Progenitor cell of endocrine pancreas (in vitro differentiated cells): ENCODE measurements at places on chromosomes 7 and 10.

DNA sequence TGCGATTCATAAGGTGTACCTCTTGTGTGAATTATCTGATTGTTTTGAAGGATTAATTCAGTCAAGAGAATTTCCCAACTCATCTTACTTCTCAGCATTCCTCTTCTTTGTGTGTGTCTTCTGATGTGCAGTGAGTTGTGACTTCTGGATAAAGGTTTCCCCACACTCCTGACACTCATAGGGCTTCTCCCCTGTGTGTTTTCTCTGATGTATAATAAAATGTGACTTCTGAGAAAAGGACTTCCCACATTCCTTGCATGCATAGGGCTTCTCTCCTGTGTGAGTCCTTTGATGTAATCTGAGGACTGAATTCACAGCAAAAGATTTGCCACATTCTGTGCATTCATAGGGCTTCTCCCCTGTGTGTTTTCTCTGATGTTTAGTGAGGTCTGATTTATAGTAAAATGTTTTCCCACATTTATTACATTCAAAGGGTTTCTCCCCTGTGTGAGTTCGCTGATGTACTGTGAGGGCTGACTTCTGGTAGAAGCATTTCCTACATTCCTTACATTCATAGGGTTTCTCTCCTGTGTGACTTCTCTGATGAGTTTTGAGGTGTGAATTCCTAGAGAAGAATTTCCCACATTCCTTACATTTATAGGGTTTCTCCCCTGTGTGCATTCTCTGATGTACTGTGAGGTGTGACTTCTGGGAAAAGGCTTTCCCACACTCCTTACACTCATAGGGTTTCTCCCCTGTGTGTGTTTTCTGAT is 24.2 kb downstream of the ZNF25 start:
- no peak for DNase-seq

- no peak for DNase-seq
Observed at GRCh38 chr7:35487841-35488240, 207.1 kb downstream of the HERPUD2 start.

GRCh38 chr10:7635408-7636125 is 31.2 kb downstream of the ITIH5 start:
- DNase-seq = no peak

- no peak for DNase-seq
Observed at GRCh38 chr7:130369110-130369711, 11.1 kb upstream of the CPA1 start.

DNA sequence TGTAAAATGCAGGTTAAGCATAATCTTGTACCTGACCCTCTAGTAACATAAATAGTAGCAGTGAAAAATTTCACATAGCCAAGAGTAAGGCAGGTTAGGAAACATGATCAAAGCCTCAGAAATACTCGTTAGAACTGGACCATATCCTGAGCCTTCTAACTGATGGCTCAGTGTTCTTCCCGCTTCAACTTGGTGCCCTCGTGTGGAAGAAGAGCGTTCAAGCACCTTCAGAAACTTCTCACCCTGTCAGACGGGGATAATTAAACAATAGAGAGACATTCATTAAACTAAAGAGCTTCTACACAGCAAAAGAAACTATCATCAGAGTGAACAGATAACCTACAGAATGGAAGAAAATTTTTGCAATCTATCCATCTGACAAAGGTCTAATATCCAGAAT is 124.5 kb downstream of the MYOF start:
- DNase-seq = no peak

GRCh38 chr7:70480927-70481569 is 650.9 kb upstream of the GALNT17 start:
- DNase-seq = no peak
